NCI-H1930 (cell line): ENCODE measurements at places on chromosomes 16 and 17.

DNA sequence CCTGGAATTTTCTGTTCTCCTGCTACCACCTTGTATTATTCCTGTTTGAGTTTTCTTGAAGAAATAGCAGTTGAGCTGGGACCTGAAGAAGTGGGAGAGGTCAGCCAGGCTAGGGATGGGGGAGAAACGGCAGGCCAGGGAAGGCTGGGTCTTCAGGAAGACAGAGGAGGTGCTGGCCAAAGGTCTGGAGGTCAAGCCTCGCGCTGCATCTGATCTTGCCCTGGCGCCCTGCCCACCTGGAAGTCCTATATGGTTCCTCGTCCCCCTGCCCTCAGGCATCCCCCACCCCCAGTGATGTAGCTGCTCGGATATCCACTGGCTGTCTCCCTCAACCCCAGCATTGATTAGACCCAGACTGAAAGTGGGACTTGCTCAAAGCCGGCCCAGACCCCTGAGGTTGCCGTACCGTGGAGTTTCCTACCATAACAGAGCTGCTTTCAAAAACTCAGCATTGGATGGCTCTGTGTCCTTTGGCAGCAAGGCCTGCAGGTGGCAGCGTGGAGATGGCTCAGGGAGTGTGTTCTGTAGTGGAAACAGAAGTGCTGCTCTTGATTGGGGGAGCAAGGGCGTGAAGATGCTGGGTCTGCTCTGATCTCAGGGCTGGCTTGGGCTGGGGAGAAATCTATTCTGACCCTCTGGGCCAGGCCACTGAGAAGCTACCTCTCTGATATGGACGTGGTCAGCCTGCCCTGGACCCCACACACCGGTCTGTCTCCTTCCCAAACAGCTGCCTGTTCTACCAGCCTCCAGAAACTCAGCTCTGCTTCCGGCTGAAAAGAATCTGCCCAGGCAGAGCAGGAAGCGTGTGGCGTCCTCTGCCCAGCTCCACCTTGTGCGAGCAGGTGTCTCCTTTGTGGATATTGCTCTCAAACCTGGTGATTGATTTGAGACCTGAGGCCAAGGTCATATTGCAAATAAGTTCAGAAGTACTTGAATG, 107.0 kb upstream of the CACNG5 start:
- DNase-seq = peak; percentile 45

DNA sequence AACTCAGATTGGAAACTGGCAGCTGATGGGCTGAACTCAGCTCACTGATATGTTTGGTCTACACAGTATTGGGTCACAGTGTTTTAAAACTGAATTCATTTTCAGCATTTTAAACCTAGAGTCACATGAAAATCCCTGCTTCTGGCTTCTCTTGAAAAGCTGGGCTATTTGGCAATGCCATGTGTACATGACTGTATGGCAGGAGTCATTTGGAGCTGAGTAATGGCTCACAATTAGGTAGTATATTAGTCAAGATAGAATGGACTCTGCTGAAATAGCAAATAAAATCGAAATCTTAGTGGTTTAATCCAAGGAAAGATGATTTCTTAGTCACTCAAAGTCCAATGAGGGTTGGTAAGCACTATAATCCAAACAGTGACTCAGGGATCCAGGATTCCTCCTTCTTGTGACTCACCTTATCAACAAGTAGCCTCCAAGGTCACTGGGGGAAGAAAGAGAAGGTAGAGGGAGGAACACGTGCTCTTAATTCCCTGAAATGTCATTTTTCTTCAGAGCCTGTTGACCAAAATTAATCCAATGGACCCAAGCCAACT, 13.9 kb upstream of the PMP22 start:
- no peak for DNase-seq

GRCh38 chr16:85067426-85067825, 39.8 kb downstream of the KIAA0513 start:
- no peak for DNase-seq

DNA sequence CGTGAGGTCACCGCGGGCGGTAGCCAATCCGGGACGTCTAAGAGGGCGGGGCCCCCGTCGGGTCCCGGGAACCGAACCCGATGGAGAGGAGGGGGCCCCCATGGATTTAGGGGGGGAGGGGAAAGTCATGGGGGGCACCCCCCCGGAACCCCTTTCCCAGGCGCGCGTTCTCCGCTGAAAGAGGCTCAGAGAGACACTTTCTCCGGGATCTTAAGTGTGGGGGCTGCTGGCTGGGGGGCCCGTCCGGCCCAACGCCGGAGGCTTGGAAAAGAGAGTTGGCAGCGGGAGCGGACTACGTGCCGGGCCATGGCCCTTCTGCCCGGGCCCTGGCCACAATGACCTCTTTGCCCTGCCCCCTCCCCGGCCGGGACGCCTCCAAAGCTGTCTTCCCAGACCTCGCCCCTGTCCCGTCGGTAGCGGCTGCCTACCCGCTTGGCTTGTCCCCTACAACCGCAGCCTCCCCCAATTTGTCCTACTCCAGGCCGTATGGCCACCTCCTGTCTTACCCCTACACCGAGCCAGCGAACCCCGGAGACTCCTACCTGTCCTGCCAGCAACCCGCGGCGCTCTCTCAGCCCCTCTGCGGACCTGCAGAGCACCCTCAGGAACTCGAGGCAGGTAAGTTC, at the start of gene DLX4:
Gene DLX4, plus strand, starts transcription at position 57 of the 626 bp plus-strand sequence. Its CDS starts 279 bp downstream, at position 336.
- no peak for DNase-seq

DNA sequence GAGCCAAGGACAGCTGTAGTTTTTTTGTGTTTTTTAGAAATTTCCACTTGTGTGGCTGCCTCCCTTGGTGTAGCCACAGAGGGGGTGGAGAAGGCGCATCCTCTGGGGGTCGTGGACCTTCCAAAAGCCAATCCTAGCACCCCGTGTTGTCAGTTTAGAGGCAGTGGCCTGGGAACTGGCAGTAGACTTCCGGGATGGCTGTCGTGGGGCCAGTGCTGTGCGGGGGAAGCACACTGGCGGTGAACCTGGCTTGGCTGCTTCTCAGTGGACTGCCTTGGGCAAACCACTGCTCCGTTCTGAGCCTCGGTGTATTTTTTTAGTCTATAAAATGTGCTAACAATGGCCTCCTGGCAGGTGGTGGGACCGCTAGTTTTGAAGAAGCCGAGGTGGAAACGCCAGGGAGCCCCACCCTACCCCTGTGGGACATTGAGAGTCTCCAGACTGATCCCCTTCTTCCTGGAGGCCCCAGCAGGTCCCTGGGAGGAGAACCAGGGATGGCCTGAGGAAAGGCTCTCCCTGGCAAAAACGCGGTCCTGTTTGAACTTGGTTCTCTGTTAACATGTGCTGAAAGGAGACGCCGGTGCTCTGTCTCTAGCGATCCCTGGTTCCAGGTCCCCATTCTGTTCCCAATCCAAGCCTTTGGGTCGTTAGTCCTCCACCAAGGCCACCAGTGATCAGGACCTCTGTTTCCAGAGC, 125.7 kb downstream of the CMIP start:
- no peak for DNase-seq

DNA sequence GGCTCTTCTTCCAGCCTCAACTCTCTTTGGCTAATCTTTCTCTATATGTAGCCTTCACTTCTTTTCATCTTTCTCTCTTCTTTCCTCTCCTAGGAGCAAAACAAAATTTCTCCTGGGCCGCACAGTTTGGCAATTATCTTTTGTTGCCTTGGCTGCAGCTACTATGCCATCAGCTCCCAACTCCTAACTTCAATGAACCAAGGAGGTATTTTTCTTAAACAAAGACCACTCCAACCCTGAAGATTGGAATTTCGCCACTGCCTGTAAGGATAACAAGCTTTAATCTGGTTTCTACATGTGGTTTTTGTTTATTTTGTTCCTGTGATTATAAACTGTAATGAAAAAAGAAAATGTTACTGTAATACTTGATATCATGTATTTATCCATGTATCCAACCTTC, 2.3 kb upstream of the SCPEP1 start:
- DNase-seq = no peak

DNA sequence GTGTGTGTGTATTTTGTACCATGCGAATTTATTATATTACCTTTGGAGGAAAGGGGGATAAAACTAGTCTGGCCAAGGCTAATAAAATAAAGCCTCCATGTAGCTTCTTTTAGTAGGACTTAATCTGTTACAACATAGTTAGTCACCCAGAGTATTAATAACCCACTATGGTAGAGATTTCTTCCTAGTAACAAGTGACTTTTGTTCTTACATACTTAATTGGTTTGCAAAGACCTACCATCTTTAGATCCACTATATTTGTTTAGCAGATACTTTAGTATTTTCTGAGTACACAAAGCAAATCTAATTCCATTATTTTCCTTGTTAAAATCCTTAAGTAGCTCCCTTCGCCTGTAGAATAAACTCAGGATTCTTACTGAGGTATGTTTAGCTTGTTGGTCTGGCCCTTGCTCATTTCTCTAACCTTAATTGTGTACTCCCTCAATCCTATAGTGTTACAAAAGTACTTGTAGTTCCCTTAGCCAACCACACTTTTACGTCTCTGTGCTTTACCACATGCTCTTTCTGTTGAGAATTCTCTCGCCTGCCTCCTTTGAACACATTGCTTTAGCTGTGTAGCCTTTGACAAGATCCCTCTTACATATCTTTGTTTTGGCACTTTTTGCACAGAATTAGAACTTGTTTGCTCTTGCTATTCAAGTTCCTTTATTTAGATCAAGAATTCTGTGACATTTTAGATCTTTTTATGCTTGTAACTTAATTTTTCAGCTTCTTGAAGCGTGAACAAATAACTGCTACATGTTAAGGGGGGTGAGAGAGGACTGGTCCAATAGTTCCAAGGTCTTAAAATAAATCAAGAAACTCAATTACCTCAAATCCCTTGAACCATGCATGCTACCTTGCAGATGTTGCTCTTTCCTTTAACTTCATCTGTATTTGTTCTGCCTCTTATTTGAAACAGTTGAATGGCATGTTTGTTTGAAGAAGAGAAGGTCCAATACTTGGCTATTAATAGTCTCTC, 23.8 kb downstream of the CLTC start:
- no peak for DNase-seq

DNA sequence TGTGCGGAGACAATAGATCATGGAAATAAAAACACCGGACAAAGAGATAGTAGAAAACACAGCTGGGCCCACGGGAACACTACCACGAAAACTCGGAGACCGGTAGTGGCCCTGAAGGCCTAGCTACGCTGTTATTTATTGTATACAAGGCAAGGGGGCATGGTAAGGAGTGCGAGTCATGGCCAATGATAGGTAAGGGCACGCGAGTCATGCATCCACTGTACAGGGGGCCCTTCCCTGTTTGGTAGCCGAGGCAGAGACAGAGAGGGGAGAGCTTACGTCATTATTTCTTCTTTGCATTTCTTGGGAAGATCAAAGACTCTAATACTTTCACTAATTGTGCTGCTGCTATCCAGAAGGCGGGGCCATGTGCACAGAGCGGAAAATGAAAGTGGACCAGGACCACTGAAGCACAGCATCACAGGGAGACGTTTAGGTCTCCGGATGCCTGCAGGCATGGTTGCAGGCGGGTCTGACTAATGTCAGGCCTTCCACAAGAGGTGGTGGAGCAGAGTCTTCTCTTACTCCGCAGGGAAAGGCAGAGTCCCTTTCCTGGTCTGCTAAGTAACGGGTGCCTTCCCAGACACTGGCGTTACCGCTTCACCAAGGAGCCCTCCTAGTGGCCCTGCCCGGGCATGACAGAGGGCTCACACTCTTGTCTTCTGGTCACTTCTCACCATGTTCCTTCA, 74.4 kb upstream of the ARL4D start:
- DNase-seq = no peak

DNA sequence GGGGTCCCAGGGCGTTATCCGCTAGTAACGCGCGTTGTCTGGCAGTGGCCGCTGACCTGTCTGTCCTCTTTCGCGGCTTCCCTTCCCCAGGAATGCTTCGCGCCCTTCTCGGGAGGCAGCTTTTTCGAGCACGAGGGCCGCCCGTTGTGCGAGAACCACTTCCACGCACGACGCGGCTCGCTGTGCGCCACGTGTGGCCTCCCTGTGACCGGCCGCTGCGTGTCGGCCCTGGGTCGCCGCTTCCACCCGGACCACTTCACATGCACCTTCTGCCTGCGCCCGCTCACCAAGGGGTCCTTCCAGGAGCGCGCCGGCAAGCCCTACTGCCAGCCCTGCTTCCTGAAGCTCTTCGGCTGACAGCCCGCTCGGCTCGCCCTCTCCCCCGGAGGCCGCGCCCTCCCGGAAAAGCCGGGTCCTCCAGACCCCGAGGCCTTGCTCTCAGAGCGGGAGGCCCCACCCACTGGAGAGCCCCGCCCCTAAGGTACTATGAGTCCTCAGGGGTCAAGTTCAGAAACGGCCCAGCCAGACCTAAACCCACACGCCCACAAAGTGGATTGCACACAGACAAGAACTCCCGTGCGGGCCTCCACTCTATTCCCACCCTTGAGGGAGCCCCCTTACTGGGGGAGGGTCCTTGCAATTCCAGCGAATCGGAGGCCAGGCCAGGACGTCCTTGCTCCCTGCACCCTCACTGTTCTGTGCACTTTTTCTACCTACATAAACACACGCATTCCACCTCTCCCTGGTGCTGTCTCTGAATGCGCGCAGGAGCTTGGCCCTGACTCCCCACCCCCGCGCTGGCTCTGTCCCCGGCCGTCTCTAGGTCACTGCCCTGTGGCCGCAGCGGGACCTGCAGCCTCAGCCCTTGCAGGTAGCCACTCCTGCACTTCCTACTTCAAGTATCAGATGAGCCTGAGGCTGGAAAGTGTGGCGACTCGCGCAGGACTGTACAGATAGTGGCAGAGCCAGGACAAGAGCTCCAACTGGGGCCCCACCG, 5.4 kb upstream of the SLC5A2 start:
- no peak for DNase-seq

GRCh38 chr17:76659928-76660655, 16.5 kb upstream of the ST6GALNAC1 start:
- DNase-seq = no peak

DNA sequence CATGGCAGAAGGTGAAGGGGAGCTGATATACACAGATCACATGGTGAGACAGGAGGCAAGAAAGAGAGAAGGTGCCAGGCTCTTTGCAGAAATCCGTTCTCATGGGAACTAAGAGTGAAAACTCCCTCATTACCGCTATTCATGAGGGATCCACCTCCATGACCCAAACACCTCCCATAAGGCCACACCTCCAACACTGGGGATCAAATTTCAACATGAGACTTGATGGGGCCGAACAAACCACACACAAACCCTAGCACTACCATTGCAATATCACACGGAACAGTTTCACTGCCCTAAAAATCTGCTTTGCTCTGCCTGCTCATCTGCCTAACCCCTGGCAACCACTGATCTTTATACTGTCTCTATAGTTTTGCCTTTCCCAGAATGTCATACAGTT, 34.8 kb downstream of the C17orf67 start:
- DNase-seq = no peak

GRCh38 chr16:87160234-87160636, 157.0 kb downstream of the C16orf95 start:
- no peak for DNase-seq

GRCh38 chr16:9351440-9351839, 260.0 kb downstream of the HAPSTR1 start:
- DNase-seq = no peak

GRCh38 chr16:55710466-55710865, 54.7 kb downstream of the SLC6A2 start:
- DNase-seq = no peak
